ENCODE measurements at places on chromosomes 7 and 10.

DNA sequence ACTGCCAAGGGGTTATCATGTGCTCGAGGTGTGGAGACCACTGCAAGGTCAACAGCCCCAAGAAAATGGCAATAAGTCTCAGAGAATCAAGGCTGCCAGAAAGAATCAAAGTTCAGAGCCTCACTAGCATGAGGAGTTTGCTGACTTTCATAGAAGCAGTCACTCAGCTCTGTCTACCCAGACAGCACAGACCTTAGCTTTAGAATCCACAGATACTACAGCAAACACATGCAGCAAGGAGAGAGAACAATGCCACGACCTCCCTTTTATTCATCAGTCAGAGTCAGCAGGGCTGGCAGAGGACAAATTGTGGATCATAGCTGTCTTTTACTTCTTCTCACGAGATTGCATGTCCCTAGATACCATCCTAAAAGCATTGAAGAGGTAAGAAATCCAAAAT lies 121.3 kb downstream of the MBL2 start:
- no peak for DNase-seq

- no peak for DNase-seq
Observed at GRCh38 chr10:8042721-8043568, 11.5 kb upstream of the GATA3 start.

- DNase-seq, result no peak
Observed at GRCh38 chr10:3172081-3172445, 519 bp downstream of the PITRM1 start.

DNA sequence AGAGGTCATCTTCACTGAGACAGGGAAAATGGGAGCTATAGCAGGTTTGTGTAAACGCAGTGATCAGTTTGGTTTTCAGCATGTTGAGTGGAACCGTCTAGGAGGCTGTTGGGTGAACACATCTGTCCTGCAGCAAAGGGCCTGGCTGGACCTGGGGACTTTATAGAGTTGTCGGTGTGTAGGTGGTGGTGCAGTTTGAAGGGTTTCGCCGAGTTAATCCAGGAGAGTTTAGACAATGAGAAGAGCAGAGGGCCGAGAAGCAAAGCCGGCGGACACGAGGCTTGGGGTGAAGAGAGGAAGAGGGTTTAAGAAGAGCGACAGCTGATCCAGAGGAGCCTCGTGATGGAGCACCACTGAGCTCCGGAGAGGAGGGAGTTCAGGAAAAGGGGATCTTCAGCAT lies 39.1 kb downstream of the IL15RA start:
- no peak for DNase-seq

GRCh38 chr10:28558923-28559508 lies 26.1 kb downstream of the WAC start:
- no peak for DNase-seq

- no peak for DNase-seq
Observed at GRCh38 chr7:118699222-118699621, 474.7 kb downstream of the ANKRD7 start.

DNA sequence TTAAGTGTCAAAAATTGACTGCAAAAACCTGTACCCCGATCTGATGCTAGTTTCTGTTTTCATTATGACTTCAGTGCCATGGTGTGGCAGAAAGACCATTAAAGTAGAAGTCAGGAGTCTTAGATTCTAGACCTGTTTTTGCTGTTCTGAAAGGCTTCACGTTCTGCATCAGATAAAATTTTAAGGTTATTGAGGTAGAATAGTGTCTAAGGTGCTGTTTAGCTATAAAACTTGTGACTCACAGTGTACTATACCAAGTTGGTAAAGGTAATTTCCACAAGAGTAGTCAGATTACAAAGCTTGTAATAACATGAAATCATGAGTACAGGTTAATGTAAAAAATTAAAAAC lies 38.6 kb downstream of the ZNRF2 start:
- DNase-seq, result no peak

DNA sequence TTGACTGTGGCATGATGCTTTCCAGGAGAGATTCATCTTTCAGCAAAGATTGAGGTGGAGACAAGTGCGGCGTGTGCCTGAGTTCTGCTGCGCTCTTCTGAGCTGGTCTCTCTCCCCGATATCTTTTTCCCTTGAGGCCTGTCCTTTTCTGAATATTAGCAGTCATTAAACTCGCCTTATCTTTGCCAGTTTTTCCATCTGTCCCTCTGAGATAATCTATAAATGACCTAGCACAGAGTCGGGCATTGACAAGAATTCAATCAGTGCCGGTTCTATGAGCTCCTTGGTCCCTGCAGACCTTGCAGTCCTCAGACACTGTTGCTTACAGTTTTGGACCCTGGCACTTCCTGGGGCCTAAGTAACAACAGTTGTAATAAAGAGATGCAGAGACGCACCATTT lies 89.7 kb upstream of the IKZF1 start:
- DNase-seq, result no peak

DNA sequence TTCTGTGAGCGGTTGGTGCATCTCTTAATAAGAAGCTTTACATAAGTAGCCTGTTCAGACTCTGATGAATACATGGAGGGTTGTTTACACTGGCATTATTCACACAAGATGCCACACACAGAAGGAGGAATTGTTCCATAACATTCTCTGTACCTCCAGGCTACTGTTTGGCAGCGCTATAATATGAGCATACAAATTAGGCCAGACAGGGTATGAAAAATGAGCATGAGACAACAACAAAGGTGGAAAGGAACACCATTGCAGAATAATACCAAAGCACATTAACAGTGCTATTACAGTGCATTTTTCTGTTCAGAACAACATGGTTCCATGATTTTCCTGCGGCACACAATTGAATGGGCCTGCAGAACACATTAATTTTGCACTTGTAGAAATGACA lies 417.2 kb upstream of the C7orf33 start:
- no peak for DNase-seq

- no peak for DNase-seq
Observed at GRCh38 chr7:140122965-140123364, 53.8 kb downstream of the KDM7A start.

All from NCI-H187 (cell line).